Adipose tissue (tissue), 3 donors: ENCODE measurements at places on chromosomes 16 and 17. TPM values are rescaled to one million over a fixed set of nuclear protein-coding genes. Genes with fewer than 3 reads are reported as not detected.

Gene KLHL11
- polyA plus RNA-seq, result 0.90 TPM

Gene SGCA
- 4.0 TPM for polyA plus RNA-seq

Gene GAN
- polyA plus RNA-seq, result 1.0 TPM

Gene CCDC92B
- 0.37 TPM for polyA plus RNA-seq

Gene RGS9
- polyA plus RNA-seq, result 0.86 TPM

Gene TEKT3
- 0.24 TPM for polyA plus RNA-seq

Gene PIRT
- polyA plus RNA-seq, result not detected

Gene ODAD4
- polyA plus RNA-seq, result 0.64 TPM

Gene GRIN2C
- 1.1 TPM for polyA plus RNA-seq

Gene TSPOAP1
- polyA plus RNA-seq, result 11.9 TPM

Gene SCIMP
- not detected for polyA plus RNA-seq

Gene CEP112
- 12.7 TPM for polyA plus RNA-seq

Gene C1QTNF8
- polyA plus RNA-seq, result not detected

Gene KRT35
- polyA plus RNA-seq, result not detected

Gene NME2
- polyA plus RNA-seq, result 477 TPM

Gene TRPV3
- polyA plus RNA-seq, result 0.22 TPM

Gene KRT27
- polyA plus RNA-seq, result 0.15 TPM

Gene GINS3
- 4.5 TPM for polyA plus RNA-seq

Gene SAMD14
- 1.3 TPM for polyA plus RNA-seq

Gene NPIPB8
- polyA plus RNA-seq, result not detected

Gene VWA3A
- polyA plus RNA-seq, result 0.03 TPM

Gene KRTAP4-12
- not detected for polyA plus RNA-seq

Gene CMTM2
- polyA plus RNA-seq, result 3.8 TPM

Gene CIAO2B
- polyA plus RNA-seq, result 157 TPM

Gene ZNF423
- 8.7 TPM for polyA plus RNA-seq

Gene NOB1
- polyA plus RNA-seq, result 116 TPM

Gene SLC38A8
- 1.2 TPM for polyA plus RNA-seq
